Activated T-cell treated with anti-CD3 and anti-CD28 coated beads, Interleukin-2, amount 50 U/mL, for 72 hours (primary cell): ENCODE measurements at places on chromosomes 6 and 20. TPM values are rescaled to one million over a fixed set of nuclear protein-coding genes. Genes with fewer than 3 reads are reported as not detected.
A peak's percentile ranks its signal among the peaks of the same experiment; 100 is the strongest.

DNA sequence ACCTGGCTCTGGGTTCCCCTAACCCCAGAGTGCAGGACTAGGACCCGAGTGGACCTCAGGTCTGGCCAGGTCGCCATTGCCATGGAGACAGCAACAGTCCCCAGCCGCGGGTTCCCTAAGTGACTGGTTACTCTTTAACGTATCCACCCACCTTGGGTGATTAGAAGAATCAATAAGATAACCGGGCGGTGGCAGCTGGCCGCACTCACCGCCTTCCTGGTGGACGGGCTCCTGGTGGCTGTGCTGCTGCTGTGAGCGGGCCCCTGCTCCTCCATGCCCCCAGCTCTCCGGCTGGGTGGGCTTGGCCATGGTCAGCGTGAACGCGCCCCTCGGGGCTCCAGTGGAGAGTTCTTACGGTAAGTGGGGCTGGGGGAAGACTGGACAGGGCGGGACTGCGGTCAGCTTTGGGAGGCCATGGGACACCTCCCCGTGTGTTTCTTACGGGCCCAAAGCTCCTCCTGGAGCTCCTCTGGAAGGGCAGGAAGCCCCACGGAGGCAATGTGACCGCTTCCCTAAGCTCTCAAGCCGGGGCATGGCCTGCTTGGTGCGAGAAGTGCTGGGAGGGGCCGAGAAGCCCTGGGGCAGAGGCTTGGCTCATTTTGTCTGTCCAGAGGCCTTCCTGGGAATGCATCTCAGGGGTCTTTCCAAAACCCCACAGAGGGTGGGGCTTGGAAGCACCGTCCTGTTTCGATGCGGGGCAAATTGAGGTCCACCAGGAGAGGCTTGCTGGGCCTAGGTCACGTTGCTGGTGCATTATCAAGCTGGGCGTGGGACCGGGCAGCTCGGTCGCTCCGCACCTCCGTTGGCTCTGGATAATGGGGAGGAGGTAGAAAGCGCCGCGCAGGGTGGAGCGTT is at the start of gene HNF4A:
TSS of gene HNF4A (plus strand) at position 202 of the 855 bp plus-strand sequence. CDS start at position 308, 106 bp downstream.
- H3K27ac ChIP-seq, result no peak within 1 kb of the TSS
- no peaks in the 10 kb centered on the region for H3K27me3 ChIP-seq
- no peaks in the 10 kb centered on the region for H3K36me3 ChIP-seq
- no peak within 1 kb of the TSS for H3K4me3 ChIP-seq

GRCh38 chr6:134238006-134238405 is 79.9 kb downstream of the SGK1 start:
- H3K27ac ChIP-seq, result no peak overlapping the region
- no peaks in the 10 kb centered on the region for H3K27me3 ChIP-seq
- H3K36me3 ChIP-seq, result peaks cover 2% of the 10 kb centered on the region
- DNase-seq, result no peak

- peak; percentile 36 for DNase-seq
- no peak overlapping the region for H3K4me3 ChIP-seq
- no peaks in the 10 kb centered on the region for H3K27me3 ChIP-seq
- peaks cover 6% of the 10 kb centered on the region for H3K36me3 ChIP-seq
- H3K27ac ChIP-seq, result peak overlapping the region; percentile 49
Observed at GRCh38 chr6:39102821-39103136, 12.2 kb downstream of the SAYSD1 start.

GRCh38 chr6:149079911-149080491 is 237.5 kb upstream of the TAB2 start:
- peaks cover 3% of the 10 kb centered on the region for H3K36me3 ChIP-seq
- peaks cover 90% of the 10 kb centered on the region for H3K4me1 ChIP-seq
- no peak for DNase-seq
- peak overlapping the region; percentile 46 for H3K27ac ChIP-seq
- H3K27me3 ChIP-seq, result no peaks in the 10 kb centered on the region

- no peak overlapping the region for H3K4me3 ChIP-seq
- no peak overlapping the region for H3K27ac ChIP-seq
- peak; percentile 27 for DNase-seq
- no peaks in the 10 kb centered on the region for H3K36me3 ChIP-seq
Observed at GRCh38 chr6:13278164-13278563, 50.2 kb downstream of the TBC1D7 start.

The SNAP91 gene
- not detected for total RNA-seq

DNA sequence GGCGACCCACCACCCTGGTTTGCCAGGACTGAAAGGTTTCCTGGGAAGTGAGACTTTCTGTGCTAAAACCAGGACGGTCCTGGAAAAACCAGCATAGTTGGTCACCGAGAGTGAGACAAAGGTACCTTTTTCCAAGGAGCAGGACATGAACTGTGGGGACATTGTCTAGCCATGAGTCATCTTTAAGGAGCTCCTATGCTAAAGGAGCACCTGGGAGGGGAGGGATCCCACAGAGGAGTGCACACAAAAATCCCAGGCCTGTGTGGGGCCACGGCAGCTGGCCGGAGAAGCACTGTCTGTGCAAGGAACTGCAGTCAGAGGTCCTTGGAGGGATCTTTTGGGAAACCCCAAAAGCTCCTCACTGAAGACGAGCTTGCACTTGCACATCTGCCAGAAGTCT is 109.1 kb upstream of the PLEKHG1 start:
- H3K27me3 ChIP-seq, result peaks cover 19% of the 10 kb centered on the region
- no peak overlapping the region for H3K4me3 ChIP-seq
- peaks cover 20% of the 10 kb centered on the region for H3K4me1 ChIP-seq
- H3K36me3 ChIP-seq, result peaks cover 10% of the 10 kb centered on the region

DNA sequence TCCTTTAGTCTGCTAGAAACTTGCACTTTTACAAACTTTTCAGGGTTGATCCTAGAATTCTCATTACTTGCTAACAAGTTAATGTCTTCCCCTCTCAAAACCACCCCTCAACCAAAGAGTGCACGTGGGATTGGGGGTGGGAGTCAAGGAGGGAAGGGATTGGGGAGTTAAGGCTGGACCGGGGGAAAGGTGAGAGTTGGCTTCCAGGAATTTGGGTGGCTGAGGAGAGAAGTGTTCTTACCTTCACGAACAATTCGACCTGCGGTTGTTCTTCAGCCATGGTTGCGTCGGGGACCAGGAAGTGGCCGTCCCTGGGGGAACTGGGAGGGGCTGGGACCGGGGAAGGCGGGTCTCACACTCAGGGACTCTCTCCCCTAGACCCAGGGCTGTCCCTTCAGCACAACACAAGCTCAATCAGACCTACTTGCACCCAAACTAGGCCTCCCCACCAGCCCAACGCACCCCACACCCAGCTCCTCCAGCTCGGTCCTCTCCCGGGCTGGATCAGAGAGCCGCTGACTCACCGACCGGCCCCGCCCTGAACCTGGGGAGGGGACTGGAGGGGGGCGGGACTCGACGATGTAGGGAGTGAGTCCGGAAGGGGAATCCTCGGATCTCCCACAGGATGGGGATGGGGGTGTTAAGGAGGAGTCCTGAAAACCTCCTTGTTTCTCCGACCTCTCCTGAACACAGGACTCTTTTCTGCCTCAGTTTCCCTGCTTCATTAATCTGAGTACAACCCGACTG is at the start of gene CLIC1:
TSS of gene CLIC1 (minus strand) at position 510 of the 747 bp plus-strand sequence. CDS start at position 280, 230 bp downstream.
- no peaks in the 10 kb centered on the region for H3K27me3 ChIP-seq
- peaks cover 63% of the 10 kb centered on the region for H3K4me1 ChIP-seq
- DNase-seq, result peak; percentile 87
- peaks cover 20% of the 10 kb centered on the region for H3K36me3 ChIP-seq
- peak within 1 kb of the TSS; percentile 89 for H3K4me3 ChIP-seq

GRCh38 chr20:38674092-38674764 is 50.1 kb upstream of the SLC32A1 start:
- no peaks in the 10 kb centered on the region for H3K36me3 ChIP-seq
- H3K4me3 ChIP-seq, result peak overlapping the region; percentile 90
- H3K27ac ChIP-seq, result no peak overlapping the region
- DNase-seq, result peak; percentile 77
- H3K27me3 ChIP-seq, result peaks cover 44% of the 10 kb centered on the region
- peaks cover 6% of the 10 kb centered on the region for H3K4me1 ChIP-seq
